M059J (cell line): ENCODE measurements at places on chromosomes 16 and 17.
A peak's percentile ranks its signal among the peaks of the same experiment; 100 is the strongest.

DNA sequence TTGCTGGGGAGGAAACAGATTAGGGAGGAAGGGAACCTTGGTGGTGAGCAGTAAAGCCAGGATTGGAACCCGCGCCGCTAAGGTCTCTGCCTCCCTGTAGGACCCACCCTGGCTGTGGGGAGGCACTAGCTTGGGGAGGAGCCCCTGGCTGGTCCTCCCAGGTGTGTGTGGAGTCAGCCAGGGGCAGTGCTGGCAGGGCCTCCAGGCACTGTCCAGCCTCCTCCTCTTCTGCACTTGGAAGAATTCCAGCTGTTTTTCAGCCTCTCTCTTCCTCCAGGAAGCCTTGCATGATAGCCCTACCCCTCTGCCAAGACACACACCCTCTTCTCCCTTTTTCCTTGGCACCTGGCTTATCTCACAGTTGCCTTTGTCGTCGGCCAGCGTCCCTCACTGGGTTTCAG, 34.8 kb downstream of the TMEM235 start:
- no peak for DNase-seq

- no peak for DNase-seq
Measured at GRCh38 chr16:82605863-82606620, 20.7 kb upstream of the CDH13 start.

DNA sequence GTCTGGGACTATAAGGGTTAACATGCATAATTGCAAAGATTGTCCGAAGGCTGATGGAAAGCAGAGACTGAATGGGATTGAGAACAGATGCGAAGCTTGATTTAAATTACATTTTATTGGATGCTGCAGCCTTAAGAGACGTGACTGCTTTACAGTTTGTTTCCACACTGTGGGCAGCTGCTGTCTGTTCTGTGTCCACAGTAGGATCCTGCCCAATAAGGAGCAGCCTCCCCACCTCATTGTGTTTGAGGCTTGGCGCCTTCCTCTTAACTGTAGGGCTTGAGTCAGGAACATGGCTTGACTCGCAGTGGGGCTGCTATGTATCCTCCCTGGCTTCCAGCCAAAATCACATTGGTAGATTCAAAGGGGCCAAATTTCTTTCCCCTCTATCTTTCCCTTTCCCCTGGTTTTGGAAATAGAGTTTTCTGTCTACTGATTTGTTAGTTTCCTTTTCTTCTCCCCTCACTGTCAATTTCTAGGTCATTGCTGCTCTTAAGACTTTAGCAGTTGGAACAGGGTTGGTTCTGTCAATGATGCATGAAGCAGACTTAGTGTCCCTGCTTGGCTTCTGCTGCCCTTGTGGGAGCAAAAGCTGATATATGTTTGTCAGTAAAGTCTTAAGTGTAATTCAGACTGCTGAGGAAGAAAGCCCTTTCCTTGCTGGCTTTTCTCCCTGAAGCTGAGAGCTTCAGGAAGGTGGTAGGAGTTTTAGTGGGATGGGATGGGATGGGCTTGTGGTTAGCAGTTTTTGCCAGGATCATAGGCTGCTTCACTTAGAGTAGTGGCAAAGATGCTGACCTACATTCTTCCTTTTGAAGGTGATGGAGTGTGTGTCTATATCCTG, 5.0 kb upstream of the RARA start:
- DNase-seq: peak; percentile 61

DNA sequence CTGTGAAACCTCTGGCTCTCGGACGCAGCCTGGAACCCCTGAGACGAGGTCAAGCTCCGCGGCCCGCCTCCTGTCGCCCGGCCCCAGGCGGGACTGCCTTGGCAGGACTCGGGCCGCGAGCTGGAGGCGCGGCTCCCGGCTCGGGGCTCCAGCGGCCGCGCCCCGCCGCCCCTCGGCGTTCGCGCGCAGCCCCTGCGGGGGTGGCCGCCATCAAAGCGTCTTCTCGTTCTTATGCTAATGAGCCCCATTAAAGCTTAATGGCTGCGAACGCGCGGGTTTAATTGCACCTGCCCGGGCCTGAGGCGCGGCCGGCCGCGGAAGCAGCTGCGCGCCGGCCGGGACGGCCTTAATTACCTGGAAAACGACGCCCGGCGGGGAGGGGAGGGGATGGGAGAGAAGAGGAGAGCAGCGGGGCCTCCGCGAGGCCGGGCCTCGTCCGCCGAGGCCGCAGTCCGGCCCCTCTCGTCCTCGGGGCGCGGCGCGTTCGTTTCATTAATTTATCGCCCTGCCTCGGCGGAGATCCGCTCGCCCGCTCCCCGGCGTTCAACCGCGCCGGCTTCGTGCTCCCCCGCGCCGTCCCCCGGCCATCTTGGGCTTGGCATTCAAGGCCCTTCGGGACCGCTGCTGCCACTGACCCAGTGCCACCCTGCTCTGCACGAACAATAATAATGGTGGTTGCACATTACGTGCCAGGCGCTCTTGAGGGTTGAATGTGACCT, 19.2 kb downstream of the RAI1 start:
- DNase-seq: no peak

DNA sequence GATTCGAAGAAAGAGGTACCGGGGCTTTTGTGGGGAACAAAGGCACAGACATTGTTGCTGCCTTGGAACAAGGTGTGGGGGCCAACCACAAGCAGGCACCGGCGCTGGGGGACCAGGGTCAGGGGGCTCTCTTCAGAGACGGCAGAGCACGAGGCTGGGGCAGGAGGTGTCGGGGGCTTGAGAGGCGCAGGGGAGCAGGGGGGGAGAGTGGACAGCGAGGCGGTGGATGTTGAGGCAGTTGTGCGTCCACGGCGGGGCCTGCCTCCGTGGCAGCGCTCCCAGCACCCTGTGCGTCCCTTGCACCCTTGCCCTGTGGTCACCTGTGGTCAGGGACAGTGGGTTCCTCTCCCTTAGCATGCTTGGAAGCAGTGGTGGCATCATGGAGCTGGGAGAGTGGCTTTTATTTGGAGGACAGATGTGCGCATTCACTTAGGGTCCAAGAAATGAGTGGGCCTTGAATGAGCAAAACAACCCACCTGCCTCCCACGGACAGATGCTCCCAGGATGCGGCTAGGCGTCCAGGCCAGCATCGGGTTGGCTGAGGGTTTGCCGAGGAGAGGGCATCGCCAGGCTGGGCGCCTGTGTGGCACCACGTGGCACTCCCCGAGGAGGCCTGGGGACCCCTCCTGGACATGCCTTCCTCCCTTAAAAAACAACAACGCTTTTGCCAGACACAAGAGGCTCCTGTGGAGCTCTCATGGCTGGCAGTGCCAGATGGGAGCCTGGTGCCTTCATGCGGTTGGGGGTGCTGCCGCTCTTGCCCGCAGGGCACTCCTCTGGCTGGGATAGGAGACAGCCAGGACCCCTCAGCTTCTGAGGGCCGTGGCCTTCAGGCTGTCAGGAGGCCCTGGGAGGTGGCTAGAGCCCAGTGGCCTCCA, 113.0 kb downstream of the BANP start:
- DNase-seq: no peak

GRCh38 chr17:49850772-49851386, 3.0 kb upstream of the TAC4 start:
- DNase-seq: peak; percentile 54

DNA sequence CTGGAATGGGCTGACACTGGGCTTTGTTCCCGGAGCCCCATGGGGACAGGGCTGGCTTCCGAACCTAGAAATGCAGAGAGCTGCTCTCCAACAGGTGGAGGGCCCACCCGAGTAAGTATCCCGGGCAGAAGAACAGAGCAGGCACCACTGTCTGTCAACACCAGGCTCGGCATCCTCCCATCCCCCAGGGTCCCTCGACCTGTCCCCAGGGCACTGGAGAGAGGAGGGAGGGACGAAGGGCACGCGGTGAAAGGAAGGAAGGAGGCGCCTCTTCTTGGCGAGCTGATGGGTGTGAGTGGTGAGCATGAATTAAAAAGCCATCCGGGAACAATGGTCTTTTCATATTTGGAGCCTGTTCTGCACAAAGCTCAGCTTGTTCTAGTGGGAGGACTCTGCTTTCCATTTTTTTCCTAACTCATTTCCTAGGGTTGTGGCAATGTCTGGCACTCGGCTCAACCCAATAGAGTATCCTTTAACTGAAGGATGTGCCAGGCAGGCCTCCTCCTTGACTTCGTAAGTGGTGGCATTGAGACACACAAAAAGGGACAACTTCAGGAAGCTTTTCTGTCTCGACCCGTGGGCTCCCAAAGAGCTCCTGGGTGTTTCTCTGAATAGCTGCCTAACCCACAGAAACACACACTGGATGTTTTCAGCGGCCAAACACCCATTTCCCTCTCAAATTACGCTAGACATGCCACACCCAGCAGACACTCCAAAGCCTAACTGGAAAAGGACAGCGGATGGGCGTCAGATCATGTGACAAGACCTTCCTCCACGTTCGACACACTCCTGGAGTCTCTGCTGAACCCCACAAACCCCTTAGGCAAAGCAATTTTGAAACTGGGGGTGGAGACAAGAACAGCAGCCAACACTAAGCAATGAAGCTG, 47.7 kb downstream of the ZFHX3 start:
- peak; percentile 52 for DNase-seq

DNA sequence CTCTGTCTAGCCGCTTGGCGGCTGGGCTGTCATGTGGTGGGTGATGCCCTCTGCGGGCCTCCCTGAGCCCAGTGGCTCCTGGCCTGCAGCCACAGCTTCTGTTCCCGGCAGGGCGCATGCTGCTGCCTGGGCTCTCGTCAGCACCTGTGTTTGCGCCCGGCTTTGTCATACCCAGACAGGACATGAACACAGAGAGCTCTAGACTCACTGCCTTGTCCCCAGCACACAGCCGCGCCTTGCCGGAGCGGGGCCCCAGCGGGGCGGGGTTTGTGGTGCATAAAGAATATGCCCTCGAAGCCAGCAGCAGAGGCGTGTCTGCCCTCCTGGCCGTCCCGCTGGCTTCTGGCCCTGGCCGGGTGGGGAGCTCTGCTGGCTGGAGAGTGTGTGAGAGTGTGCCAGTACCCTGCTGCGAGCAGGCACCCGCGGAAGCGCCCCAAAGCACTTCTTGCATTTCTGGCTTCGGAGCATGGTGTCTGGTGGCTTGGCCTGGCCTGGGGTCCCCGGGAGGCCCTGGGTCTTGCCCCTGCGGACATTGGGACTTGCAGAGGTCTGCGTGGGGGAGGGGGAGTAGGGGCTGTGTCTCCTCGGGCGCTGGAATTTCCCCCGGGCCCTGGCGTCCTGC, 14.4 kb downstream of the ASPSCR1 start:
- peak; percentile 91 for DNase-seq

- DNase-seq: no peak
Measured at GRCh38 chr17:48308581-48308980, 121.4 kb downstream of the SKAP1 start.

DNA sequence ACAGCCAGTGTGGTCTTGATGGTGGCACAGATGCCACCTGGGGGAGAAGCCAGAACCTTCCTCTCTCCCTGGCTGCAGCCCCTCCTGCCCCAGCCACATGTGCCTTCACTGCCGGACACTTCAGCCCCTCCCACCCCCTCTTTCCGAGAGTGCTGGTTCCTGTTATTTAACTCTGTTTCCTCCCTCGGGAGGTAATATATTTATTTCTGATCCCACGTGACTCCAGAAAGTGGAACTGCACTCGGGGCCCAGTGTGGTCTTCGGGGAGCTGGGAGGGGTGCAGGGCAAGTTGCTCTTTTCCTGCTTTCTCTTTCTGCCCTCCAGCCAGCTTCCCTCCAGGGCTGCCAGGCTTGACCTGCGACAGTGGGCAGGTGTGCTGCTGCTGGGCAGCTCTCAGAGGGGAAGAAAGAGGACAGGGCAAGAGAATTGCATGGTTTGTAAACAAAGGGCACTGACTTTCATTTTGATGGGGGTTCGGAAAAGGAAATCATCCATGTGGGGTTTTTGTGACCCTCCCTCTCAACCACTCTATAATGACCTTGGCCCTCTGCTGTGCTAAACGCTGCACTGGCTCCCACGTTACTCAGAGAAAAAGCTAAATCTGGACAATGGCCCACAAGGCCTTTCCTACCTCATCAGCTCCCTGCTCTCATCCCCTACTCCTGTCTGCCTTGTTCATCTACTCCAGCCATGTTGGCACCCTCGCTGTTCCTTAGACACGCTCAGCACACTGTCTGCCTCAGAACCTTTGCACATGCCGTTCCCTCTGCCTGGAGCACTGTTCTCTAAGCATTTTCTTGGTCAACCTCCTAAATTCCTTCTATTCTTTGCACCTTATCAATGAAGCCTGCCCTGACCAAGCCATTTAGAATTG, 8.2 kb upstream of the CIITA start:
- no peak for DNase-seq
